GM12892 (cell line): ENCODE measurements at places on chromosomes 12 and 14.

DNA sequence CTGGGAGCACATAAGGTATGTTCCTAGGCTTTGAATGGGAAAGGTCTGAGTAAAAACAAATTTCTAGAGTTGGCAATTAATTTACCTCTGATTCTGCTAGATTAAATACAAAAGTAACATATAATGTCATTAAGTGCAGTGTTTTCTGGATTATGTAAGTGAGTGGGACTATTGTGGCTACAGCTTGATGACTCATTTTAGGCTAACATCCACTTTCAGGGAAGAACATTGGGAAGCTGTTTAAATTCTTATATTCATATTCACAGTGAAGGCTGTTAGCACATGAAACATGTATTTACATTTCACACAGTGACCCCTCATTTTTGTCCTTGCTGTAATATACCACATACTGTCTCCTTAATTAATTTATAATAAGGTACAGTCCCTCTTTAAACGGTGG, 13.2 kb upstream of the BMAL2 start:
- no peak for DNase-seq

GRCh38 chr14:95387826-95388445, 68.2 kb upstream of the CLMN start:
- no peak for DNase-seq

DNA sequence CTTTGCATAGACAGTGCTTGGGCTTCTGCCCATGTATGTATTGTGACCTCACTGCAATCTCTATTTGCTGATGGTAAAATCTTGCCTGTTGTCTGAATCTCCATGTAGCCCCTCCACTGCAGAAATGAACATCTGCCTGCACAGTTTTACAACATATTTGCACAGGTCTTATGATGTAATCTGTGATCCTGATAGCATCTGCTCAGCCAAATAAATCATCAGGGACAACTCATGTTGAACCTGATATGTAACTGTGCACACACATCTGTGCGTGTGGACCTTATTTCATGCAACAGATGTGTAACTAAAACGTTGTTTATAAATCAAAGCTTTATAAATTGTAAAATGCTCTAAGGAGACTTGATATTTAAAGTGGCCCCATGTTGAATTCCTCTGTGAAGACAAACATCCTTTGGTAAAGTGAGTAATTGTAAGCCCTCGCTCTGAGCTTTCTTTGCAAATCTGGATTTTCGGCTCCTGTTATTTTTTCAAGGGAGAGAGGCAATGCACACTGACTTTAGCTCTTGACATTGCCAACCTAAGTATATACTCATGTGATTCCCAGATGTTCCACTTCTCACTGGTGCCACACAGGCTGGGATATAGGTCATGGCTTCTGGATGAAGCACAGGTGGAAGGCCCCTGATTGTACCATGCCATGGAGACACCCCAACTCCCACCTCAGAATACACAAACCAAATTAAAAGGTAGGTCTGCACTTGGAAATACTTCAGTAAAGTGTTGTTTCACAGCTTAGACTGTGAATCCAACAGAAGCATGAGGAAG, 371.3 kb downstream of the GRIN2B start:
- DNase-seq, result no peak

DNA sequence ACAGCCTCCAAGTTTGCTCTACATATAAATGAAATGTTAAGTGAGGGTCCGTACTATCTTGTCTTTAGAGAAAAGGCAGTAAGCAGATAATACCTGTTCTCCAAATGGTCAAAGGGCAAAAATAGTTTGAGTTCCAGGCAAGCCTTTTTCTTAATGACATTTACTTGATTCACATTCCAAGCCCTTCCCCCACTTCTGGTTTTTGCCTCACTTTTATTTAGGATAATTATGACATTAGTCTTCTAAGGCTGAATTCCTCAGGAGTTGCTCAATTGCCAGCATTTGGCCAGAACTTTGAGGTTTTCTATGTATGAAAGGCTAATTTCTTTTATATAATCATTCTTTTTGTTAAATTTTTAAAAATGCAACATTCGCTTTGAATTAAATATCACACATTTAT, 62.5 kb upstream of the DUSP6 start:
- DNase-seq, result no peak

DNA sequence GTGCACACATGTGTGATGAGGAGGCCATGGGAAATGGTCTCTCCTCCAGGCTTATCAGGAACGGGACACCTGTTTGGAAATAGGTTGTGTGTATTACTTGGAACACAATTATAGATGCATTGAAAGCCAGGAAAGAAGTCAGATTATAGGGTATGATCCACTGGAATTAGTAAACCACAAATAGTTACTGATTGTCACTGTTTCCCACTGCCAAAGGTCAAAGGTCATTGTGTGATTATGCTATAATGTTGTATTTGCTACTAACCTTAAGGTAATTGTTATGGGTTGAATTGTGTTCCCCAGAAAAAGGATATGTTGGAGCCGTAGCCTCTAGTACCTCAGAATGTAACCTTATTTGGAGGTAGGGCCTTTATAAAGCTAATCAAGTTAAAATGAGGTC, 129.9 kb upstream of the FBXO33 start:
- no peak for DNase-seq

DNA sequence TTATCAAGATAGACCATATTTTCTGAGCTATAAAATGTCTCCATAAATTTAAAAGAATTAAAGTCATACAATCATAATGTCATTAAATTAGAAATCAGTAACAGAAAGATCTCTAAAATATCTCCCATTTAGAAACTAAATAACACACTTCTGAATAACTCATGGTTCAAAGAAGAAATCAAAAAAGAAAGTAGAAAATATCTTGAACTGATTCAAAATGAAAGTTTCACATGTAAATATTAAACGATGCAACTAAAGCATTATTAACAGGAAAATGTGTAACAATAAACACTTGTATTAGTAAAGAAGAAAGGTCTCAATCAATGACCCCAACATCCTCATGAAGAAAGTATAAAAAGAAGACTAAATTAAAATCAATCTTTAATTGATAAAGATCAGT, 50.5 kb upstream of the PZP start:
- DNase-seq, result no peak

DNA sequence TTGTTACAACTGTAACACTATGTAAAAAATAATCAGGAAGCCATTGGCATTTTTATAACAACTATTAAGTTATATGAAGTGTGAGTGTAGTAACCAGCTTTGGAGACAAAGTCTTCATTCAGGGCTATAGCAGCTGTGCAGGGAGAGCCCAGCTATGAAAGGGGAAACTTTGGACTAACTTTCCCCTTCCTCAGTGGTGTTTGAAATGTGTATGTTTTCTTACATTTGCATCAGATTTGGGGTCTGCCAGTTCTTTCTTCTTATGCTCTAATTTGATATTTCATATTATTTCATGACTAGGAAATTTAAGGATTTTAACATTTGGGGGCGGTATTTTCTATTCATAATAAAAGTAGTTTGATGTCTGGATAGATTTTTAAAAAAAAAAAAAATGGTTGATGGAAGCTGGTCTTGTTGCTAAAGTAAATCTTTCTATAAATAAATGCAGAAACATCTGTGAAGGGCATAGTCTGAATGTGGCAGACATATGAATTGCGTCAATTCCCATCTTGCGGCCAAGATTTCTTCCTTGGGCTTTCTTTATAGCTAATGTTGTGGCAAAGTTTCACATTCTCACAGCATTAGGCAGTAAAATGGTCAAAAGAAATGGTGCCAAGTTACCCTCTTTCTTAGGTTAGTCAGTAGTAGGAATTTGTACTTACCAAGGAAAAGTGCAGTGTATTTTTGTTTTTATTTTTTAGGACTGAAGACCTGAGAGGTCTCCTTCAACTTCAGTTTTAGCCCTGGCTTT, 35.6 kb downstream of the RASSF8 start:
- DNase-seq, result no peak

DNA sequence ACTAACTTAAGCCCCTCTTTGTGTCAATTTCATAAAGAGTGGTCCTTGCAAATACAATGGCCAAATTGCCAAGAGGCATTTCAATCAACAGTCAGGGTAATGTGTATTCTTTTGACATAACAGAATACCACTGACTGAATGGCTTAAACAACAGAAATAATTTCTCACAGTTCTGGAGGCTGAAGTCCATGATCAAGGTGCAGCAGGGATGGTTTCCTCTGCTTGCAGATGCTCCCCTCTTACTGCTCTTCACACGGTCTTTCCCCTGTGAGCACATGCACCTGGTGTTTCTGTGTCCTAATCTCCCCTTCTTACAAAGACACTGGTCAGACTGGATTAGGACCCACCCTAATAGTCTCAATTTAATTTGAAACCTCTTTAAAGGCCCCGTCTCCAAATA, 31.9 kb downstream of the FGFR1OP2 start:
- no peak for DNase-seq

GRCh38 chr14:74636424-74637177, 24.6 kb upstream of the LTBP2 start:
- DNase-seq, result no peak

- no peak for DNase-seq
Measured at GRCh38 chr12:112627851-112628250, 163.7 kb upstream of the RPH3A start.

DNA sequence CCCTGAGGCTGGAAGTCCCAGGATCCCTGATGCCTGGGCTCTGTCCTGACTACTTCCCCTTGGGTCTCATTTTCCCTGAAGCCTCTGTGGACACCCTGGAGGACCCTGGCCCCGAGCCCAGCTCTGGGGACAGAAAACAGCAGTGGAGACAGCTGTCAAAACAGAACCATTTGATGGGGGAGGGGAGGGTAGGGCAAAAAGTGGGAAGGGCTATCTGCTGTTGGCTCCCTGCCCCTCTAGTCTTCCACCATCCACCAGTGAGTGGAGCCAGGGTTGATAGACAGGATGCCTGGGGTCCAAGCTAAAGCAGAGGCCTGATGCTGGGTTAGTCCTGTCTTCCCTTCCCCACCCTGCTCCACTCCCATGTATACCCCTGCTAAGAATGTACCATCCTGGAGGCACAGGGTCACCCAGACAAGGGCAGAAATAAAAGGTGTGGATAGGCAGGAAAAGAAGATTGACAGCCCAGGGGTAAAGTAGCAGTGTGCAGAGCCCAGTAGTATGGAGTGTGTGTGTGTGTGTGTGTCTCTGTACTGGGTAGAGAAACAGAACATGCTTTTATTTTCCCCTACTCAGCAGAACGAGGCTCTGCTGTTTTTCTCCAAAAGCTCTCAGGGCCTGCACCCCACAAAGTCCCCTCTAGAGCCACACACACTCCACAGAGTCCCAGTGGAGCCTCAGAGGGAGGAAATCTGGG, 9.8 kb downstream of the ZNF385A start:
- DNase-seq, result no peak

DNA sequence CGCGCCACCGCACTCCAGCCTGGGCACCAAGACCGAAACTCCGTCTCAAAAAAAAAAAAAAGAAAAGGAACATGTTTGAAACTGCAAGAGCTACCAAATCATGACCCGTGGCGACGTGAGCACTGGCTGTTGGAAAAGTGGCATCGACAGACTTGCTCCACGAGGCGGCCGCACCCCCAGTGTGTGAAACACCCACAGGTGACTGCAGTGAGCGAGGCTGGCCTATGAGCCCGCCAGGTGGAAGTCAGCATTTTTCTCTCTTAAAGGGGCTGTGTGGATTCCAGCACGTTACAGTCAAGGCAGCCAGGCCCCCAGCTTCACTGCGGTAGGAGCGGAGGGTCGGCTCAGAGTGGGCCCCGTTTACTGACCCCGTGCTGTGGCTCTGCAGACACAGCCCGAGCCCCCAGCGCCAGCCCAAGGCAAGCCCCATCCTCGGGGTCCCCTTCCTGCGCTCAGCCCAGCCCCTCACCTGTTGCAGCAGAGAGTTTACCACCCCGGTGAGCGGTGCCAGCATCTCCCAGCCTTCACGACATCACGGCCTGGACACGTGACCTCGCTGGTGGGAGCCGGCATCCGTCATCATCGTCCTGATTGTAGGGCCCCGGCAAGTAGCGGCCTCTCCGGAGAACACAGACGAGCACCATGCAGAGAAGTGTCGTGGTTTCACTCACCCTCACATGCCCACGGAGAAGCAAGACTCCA, 54.3 kb upstream of the FBRSL1 start:
- no peak for DNase-seq

DNA sequence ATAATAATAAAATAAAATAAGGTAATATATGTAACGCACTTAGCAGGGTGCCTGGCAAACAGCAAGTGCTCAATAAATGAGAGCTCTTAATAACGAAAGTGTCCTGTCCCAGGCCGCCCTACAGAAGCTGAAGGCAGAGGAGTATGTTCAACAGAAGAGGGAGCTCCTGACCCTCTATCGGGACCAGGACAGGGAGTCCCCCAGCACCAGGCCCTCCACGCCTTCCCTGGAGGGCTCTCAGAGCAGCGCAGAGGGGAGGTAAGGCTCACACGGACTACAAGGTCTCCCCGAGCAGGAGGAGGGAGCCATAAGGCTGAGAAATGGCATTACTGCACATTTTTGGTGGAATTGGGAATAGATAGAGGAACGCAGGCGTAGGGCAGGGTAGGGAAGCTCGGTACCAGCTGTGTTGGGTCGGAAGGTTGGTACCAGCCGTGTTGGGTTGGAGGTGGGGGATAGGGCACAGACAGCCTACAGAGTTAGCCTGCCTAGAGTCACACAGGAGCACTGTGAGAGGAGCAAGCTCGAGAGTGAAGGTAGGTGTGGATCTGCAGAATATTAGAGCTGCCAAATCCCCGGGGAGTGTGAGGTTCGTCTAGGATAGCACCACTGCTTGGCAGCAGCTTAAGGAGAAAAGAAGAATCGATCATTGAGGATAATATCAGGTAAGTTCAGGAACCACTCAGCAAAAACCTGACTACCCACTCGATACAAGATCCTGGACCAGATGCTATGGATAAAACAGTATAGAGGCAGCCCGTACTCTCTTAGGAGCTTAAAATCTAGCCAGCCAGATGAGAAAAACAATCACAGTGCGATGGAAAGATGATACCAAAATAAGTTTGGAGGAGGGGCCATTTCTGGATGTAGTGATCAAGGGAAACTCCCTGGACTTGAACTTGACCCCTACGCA, 15.3 kb downstream of the TNFRSF1A start:
- no peak for DNase-seq

DNA sequence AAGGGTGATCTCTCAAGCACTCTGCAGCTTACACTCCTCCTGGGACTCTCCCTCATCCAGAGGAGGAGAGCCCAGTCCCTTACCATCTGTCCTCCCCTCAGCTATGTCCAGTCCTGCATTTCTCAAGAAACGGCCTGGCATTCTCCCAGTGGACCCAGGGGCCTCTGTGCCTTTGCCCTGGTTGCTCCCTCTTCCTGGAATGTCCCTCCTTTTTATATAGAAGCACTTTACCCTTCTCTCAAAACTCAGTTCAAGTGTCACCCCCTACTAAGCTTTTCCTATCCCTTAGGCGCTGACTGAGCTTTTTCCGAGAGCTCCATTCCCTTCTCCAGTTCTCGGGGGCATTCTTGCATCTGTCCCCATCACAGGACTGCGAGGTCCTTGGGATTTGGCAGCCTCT, 8.9 kb upstream of the GLRX5 start:
- DNase-seq, result no peak

GRCh38 chr12:57610554-57611107, 604 bp upstream of the ARHGEF25 start:
- DNase-seq, result no peak

DNA sequence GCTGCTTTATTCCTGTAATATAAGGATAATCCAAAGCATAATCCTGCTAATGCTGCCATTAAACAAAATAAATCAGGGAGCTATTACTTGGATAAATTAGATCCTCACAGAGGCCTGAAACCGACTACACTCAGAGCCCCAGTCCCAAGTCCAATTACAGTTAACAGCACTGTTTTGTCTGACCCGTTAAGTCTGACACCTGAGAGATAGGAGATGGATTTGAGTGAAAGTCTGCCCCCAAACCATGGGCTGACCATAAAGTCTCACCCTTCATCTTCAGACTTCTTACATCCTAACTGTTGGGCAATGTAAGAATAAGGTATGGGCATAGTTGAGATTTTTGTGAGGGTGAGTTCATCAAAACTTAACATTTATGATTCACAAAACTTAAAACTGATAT, 181.7 kb downstream of the PLCZ1 start:
- DNase-seq, result no peak
